ENCODE measurements at places on chromosomes 4 and X. TPM values are rescaled to one million over a fixed set of nuclear protein-coding genes. Genes with fewer than 3 reads are reported as not detected.

- H3K4me1 ChIP-seq, result peaks cover 7% of the 10 kb centered on the region
- H3K27ac ChIP-seq, result no peak overlapping the region
- no peak for DNase-seq
Measured at GRCh38 chr4:123546573-123547060, 150.0 kb downstream of the SPRY1 start.

DNA sequence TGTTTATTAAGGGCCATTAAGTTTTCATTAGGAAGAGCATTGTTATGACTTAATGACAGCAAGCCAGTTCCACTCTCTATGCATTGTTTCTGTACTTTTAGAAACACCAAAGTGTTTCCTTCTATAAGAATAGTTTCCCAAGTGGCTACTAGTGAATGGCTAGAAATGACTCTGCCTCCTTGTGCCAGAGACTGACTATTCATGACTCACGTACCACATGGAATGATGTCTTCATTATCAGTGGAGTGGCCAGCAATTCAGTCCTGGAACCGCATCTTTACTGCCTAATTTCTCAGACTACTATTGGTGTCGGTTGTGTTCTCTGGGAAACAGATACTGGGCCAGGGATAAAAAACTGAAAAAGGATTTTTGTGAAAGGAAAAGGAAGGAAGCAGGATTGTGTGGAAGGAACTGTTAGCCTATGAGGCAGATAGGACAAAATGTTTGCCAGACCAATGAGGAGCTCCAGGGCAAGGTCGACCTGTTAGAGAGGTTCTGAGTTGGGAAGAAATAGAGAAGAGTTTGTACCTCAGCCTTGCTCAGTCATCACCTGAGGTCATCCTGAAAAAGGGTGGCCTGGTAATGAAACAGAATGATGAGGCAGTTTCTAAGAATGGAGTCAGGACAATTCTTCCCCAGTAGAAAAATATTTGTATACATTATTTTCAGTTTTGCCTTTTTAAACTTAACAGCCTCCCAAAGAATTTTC is 218.6 kb downstream of the SPCS3 start:
- H3K4me3 ChIP-seq, result no peak overlapping the region
- H3K27me3 ChIP-seq, result no peaks in the 10 kb centered on the region
- H3K27ac ChIP-seq, result no peak overlapping the region
- H3K36me3 ChIP-seq, result no peaks in the 10 kb centered on the region

- peak overlapping the region; percentile 28 for H3K4me3 ChIP-seq
- peaks cover 5% of the 10 kb centered on the region for H3K4me1 ChIP-seq
- no peak for DNase-seq
Measured at GRCh38 chr4:68905939-68906779, 45.4 kb downstream of the UGT2A3 start.

GRCh38 chrX:2521927-2522386 is 21.2 kb upstream of the DHRSX start:
- H3K36me3 ChIP-seq, result no peaks in the 10 kb centered on the region
- no peak for DNase-seq
- no peaks in the 10 kb centered on the region for H3K4me1 ChIP-seq
- H3K4me3 ChIP-seq, result no peak overlapping the region
- no peaks in the 10 kb centered on the region for H3K27me3 ChIP-seq

DNA sequence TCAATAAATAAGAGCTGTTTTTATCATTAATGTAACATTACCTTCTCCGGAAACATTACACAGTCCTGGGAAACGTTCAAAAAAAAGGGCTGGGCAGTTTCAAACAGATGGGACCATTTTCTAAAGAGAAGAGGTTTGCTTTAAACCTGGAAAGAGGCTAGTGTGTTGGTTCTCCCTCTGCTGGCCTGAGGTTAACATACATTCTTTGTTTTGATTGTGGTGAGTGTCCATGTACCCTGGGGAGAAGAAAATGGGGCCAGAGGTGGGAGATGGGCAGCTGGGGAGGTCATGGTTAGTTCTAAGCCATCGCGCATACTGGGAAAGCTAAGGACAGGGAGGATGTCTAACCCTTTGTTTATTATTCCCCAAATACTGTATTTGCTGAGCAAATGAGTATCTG is 194.7 kb downstream of the CPEB2 start:
- peak; percentile 32 for DNase-seq
- peak overlapping the region; percentile 4 for H3K4me3 ChIP-seq
- no peaks in the 10 kb centered on the region for H3K27me3 ChIP-seq
- H3K4me1 ChIP-seq, result peaks cover 23% of the 10 kb centered on the region

DNA sequence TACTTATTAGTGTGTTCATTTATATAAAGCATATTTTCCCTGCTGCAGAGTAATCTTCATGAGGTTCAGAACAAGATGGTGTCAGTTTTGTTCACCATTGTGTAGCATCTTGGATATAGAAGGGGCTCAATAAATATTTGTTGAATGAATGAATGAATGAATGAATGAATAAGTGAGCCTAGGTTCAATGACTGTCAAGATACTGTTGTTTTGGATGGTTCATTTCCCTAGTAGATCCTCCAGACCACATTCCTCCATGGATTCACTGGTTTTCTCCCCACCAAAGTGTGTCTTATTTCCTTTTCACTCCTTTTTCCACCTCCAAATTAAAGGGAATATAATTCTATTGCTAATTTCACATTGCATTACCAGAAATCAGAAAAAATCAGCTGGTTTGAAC is 2.1 kb upstream of the OCIAD2 start:
- no peak for DNase-seq
- no peak overlapping the region for H3K27ac ChIP-seq
- peaks cover 3% of the 10 kb centered on the region for H3K4me1 ChIP-seq

Gene IL2RG
- not detected for total RNA-seq

Gene CCNB3
- total RNA-seq, result 0.66 TPM

Gene DCAF8L2
- not detected for total RNA-seq
